A375 (cell line): ENCODE measurements at places on chromosomes 1 and 21. TPM values are rescaled to one million over a fixed set of nuclear protein-coding genes. Genes with fewer than 3 reads are reported as not detected.

BMP8A gene
- total RNA-seq, result 1.3 and 1.6 TPM in 2 replicates

USH2A gene
- under 0.01 and 0.03 TPM in 2 replicates for total RNA-seq

S100A8 gene
- not detected in 2 replicates for total RNA-seq

FCRL2 gene
- not detected in 2 replicates for total RNA-seq

CDK18 gene
- total RNA-seq, result 4.1 and 6.6 TPM in 2 replicates

PGLYRP4 gene
- total RNA-seq, result not detected in 2 replicates

KRTAP7-1 gene
- not detected in 2 replicates for total RNA-seq

ADAM30 gene
- total RNA-seq, result not detected in 2 replicates

TESK2 gene
- total RNA-seq, result 4.0 and 5.4 TPM in 2 replicates
